ENCODE measurements at places on chromosomes 4 and X. TPM values are rescaled to one million over a fixed set of nuclear protein-coding genes. Genes with fewer than 3 reads are reported as not detected.

GRCh38 chrX:110013968-110014367, 11.1 kb downstream of the TMEM164 start:
- no peak for DNase-seq
- H3K27ac ChIP-seq, result no peak overlapping the region
- H3K36me3 ChIP-seq, result no peaks in the 10 kb centered on the region
- H3K27me3 ChIP-seq, result no peaks in the 10 kb centered on the region
- no peak overlapping the region for H3K4me3 ChIP-seq

DNA sequence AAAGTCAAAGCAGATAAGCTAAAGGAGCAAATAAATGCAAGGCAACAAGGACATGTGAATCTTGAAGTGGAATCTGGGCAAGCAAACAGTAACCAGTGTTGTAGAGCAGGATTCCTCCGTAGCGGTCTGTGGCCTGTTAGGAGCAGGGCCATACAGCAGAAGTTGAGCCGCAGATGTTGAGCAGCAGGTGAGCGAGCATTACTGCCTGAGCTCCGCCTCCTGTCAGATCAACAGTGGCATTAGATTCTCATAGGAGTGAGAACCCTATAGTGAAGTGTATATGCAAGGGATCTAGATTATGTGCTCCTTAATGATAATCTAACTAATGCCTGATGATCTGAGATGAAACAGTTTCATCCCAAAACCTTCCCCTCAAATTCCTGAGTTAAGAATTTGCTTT, 550.7 kb downstream of the ADGRL3 start:
- no peak overlapping the region for H3K27ac ChIP-seq
- H3K27me3 ChIP-seq, result no peaks in the 10 kb centered on the region
- DNase-seq, result no peak
- no peaks in the 10 kb centered on the region for H3K36me3 ChIP-seq
- no peaks in the 10 kb centered on the region for H3K4me1 ChIP-seq
- H3K4me3 ChIP-seq, result no peak overlapping the region

DNA sequence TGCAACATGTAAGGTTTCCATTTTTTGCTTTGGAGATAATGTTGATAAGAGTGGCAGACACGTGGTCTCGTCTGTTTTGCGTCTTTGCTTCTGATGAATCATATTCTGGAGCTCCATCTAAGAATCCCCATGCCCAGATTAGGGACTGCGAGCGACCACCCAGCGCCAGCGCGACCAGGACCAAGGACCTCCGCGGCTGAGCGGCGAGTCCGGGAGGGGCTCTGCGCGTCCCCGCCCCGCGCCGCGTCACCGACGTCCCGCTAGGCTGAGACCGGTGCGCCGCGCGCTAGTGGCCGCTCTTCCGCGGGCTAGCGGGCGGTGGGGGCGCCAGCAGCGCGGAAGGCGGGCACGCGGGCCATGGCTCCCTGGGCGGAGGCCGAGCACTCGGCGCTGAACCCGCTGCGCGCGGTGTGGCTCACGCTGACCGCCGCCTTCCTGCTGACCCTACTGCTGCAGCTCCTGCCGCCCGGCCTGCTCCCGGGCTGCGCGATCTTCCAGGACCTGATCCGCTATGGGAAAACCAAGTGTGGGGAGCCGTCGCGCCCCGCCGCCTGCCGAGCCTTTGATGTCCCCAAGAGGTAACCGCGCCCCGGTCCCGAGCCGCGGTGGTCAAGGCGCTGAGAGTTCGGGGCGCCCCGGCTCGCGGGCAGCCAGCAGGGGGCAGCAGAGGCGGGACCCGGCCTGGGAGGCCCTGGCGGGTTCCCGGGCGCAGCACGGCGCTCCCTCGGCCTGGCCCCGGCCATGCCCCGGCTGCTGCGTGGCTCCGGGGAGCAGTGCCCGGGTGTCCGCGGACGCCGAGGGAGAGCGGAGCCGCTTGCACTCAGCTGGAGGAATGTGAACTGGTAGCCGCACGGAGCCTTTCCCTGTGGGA, at the start of gene SRD5A3:
SRD5A3 (plus strand) TSS at position 263 of the 871 bp plus-strand sequence; CDS start at position 358, 95 bp downstream.
- H3K27me3 ChIP-seq, result no peaks in the 10 kb centered on the region
- no peaks in the 10 kb centered on the region for H3K4me1 ChIP-seq
- H3K36me3 ChIP-seq, result no peaks in the 10 kb centered on the region
- peak within 1 kb of the TSS; percentile 96 for H3K27ac ChIP-seq

Gene ERVMER34-1
- not detected for total RNA-seq

Gene MEPE
- not detected for total RNA-seq

DNA sequence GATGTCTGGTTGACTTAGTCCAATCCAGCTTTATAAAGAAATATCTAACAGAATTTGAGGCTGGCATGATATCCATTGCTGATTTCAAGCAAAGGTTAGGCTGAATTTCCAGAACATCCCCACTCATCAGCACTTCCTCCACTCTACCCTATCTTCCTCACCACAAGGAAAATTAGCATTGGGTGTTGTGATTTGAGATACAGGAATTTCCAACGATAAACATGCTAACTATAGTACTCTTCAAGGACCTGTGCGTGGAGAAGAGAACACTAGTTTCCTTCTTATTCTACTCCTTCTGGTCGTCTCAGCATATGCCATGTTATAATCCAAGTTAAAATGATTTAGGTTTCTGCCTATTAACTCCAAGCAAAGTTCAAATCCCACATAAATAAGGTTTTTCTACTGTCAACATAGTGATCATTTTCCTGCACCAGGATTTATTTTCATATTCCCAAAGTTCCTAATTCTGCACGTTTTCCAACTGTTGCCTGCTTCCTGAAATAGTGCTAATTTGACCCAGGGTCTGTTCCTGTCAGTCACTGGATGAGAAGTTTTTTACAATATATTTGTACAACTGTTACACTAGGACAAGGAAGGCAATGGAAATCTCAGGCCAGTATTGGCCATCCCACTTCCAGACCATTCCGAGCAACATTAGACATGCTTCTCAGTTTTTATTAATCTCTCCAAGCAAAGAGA, 177.6 kb upstream of the EDNRA start:
- H3K4me3 ChIP-seq, result no peak overlapping the region
- H3K27me3 ChIP-seq, result no peaks in the 10 kb centered on the region
- no peaks in the 10 kb centered on the region for H3K36me3 ChIP-seq
- DNase-seq, result no peak
- H3K4me1 ChIP-seq, result no peaks in the 10 kb centered on the region
- H3K27ac ChIP-seq, result no peak overlapping the region

DNA sequence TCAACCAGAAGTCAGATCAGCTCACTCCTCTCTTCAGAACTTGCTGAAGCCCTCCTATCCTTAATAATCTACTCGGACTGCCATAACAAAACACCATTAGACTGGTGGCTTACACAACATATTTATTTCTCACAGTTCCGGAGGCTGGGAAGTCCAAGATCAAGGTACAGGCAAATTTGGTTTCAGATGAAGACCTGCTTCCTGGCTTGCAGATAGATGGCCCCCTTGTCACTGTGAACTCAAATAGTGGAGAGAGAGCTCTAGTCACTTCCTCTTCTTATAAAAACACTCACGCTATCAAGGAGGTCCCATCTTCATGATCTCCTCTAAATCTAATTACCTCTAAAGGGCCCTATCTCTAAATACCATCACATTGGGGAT, 125.1 kb downstream of the CAMK2D start:
- H3K4me3 ChIP-seq, result no peak overlapping the region
- H3K36me3 ChIP-seq, result no peaks in the 10 kb centered on the region
- H3K27ac ChIP-seq, result no peak overlapping the region
- no peaks in the 10 kb centered on the region for H3K4me1 ChIP-seq
- no peaks in the 10 kb centered on the region for H3K27me3 ChIP-seq

- H3K27ac ChIP-seq, result peak overlapping the region; percentile 96
- no peaks in the 10 kb centered on the region for H3K36me3 ChIP-seq
- peak; percentile 24 for DNase-seq
- no peaks in the 10 kb centered on the region for H3K27me3 ChIP-seq
These were observed 901 bp downstream of the JADE1 start for GRCh38 chr4:128810331-128810870.

Gene MAGEB2
- total RNA-seq, result not detected

DNA sequence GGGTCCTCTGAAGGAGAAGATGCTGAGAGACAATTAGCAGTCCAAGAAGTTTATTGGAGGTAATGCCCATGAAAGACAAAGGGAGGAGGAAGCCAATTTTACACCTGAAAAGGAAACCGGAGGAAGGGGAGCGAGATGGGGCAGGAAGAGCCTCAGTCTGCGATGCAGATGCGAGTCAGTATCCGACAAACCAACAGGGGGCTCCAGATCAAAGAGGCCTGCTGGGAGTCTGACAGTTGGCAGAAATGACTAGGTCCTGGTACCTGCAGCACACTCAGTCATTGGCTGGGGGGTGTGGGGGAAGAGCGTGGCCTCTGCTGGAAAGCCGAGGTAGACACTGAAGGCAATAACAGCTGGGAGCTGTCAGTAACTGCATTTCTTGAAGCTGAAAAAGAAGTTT, 231.1 kb upstream of the CENPE start:
- no peaks in the 10 kb centered on the region for H3K27me3 ChIP-seq
- DNase-seq, result no peak
- H3K27ac ChIP-seq, result no peak overlapping the region
- no peak overlapping the region for H3K4me3 ChIP-seq
- H3K4me1 ChIP-seq, result no peaks in the 10 kb centered on the region

Gene EXOC1L
- not detected for total RNA-seq

GRCh38 chr4:2413821-2414610, 4.4 kb downstream of the ZFYVE28 start:
- no peak overlapping the region for H3K4me3 ChIP-seq
- no peaks in the 10 kb centered on the region for H3K36me3 ChIP-seq
- H3K4me1 ChIP-seq, result no peaks in the 10 kb centered on the region
- peak overlapping the region; percentile 32 for H3K27ac ChIP-seq
- H3K27me3 ChIP-seq, result peaks cover 13% of the 10 kb centered on the region

DNA sequence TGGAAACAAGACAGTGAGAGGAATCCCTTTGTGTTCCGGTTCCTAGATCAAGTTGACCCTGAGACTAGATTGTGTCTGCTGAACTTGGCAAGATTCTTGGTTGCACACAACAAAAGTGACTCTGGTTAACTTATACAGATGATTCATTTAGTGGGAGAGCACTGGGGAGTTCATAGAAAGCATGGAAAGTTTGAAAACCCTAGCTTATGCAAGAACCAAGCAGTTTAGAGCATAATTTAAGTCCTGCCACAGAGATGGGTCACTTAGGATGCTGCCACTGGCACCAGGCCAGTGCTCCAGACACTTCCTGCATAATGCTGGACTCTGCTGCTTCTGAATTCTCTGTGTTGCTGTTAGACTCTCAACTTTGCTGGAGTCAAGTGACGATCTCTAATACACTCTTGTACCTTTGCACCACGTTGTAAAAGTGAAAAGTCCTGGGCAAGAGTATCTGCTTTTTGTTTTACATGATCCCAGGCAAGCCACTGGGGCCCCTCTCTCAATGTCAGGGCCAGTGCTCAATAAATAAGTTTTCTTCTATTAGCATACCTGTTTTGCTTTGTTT, 12.7 kb upstream of the DCUN1D4 start:
- no peak overlapping the region for H3K27ac ChIP-seq
- no peaks in the 10 kb centered on the region for H3K4me1 ChIP-seq
- DNase-seq, result no peak
- no peaks in the 10 kb centered on the region for H3K27me3 ChIP-seq
- H3K36me3 ChIP-seq, result no peaks in the 10 kb centered on the region

Gene DGAT2L6
- not detected for total RNA-seq
